ENCODE measurements at places on chromosomes 3 and 15. TPM values are rescaled to one million over a fixed set of nuclear protein-coding genes. Genes with fewer than 3 reads are reported as not detected.

DNA sequence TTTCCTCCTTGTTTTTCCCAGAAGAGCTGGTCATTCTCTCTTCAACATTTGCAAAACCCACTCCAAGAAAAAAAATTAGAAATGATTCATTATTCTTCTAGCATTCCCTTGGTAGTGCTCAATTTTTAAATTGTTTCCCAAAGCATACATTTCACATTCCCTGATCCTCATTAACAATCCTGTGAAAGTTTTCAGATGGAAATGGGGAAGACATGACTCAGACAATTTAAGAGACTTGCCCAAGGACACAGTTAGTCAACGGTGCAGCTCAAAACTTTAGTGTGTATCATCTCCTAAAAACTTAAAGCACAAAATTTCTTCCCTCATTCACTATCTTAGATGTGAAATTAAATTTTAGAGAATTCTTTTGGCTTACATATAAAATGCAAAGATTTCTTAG lies 17.1 kb upstream of the ABI3BP start:
- no peaks in the 10 kb centered on the region for H3K36me3 ChIP-seq
- no peaks in the 10 kb centered on the region for H3K27me3 ChIP-seq
- H3K4me1 ChIP-seq: no peaks in the 10 kb centered on the region
- no peak for DNase-seq
- no peak overlapping the region for H3K27ac ChIP-seq
- H3K4me3 ChIP-seq: no peak overlapping the region

DNA sequence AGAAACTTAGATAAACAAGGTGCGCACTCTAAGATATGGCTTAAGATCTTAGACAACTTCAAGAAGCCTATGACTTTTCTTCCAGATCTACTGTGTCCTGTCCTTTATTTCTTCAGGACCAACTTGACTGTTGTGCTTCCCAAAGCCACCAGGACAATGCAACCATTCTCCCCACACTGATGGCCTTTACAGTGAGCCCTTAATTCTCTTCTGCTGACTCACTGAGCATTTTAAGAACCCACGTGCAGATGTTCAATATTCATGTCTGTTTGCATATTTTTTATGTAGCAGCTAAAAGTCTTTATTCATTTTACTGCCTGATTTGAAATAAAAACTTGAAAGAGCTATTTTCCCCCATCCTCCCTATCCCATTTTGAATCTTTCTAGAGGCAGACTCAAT lies 103.3 kb upstream of the SLC2A2 start:
- no peaks in the 10 kb centered on the region for H3K4me1 ChIP-seq
- H3K36me3 ChIP-seq: peaks cover 75% of the 10 kb centered on the region
- H3K4me3 ChIP-seq: no peak overlapping the region
- H3K27ac ChIP-seq: no peak overlapping the region

The CCDC39 gene
- not detected for total RNA-seq

The ACTRT3 gene
- total RNA-seq: not detected

The ATP8B4 gene
- 0.31 TPM for total RNA-seq

- no peak overlapping the region for H3K4me3 ChIP-seq
- H3K36me3 ChIP-seq: no peaks in the 10 kb centered on the region
- H3K27ac ChIP-seq: no peak overlapping the region
Measured at GRCh38 chr3:123310741-123311140, 109.0 kb downstream of the SEC22A start.

DNA sequence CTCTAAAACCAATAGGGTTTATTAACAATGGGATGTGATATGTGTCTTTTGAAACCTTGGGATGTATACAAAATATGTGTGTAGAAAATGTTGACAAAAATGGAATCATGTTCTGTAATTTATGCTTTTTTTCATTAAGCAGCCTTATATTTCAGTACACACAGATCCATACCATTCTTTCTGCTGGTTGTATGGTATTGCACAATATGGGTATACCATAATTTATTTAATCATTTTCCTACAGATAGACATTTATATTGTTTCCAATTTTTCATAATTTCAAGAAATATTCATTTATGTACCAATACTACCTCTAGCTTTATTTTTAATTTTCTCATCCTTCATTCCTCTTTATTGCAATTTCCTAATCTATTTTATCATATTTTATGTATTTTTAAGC lies 83.5 kb downstream of the NEK10 start:
- no peak for DNase-seq
- H3K36me3 ChIP-seq: no peaks in the 10 kb centered on the region
- no peaks in the 10 kb centered on the region for H3K27me3 ChIP-seq

The RPP14 gene
- total RNA-seq: 19.7 TPM

DNA sequence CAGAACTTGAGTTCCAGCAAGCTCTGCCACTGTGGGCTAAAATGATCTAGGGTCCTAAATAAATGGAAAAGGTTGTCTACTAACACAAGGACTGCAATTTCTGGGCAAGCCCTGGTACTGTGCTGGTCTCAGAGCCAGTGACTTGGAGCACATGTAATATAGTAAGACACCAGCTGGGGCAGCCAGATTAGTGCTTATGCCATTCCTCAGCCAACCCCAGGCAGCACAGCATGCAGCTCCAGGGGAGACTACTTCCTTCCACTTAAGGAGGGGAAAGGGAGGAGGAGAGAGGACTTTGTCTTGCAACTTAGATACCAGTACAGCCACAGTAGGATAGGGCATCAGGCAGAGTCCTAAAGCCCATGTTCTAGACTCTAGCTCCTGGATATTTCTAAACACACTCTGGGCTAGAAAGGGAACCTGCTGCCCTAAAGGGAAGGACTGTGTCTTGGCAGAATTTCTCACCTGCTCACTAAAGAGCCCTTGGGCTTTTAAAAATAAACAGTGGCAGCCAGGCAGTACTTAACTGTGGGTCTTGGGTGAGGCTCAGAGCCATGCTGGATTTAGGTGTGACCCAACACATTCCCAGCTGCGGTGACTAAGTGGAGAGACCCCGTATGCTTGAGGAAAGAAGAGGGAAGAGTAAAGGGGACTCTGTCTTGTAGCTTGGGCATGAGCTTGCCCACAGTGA lies 223.7 kb upstream of the BCHE start:
- no peak overlapping the region for H3K4me3 ChIP-seq
- no peaks in the 10 kb centered on the region for H3K4me1 ChIP-seq
- H3K36me3 ChIP-seq: no peaks in the 10 kb centered on the region
- no peaks in the 10 kb centered on the region for H3K27me3 ChIP-seq
- DNase-seq: no peak

DNA sequence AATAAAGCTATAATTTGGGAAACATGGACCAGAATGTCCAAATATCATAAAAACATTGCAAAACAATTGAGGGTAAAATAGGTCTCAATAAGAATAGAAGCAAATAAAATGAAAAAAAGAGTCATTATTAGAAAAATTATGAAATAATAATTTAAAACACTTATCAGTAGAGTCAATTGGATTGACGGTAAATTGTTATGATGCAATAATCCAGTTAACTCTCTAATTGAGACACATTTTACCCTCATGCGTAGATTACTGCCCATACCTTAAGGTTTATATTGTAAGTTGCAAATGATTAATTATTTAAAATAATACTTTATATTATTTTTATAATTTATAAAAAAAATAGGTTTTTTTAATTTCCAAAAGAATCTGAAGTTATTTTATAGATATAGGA lies 73.4 kb upstream of the POU1F1 start:
- no peak overlapping the region for H3K27ac ChIP-seq
- H3K4me1 ChIP-seq: no peaks in the 10 kb centered on the region
- H3K36me3 ChIP-seq: no peaks in the 10 kb centered on the region

- no peaks in the 10 kb centered on the region for H3K4me1 ChIP-seq
- no peak overlapping the region for H3K4me3 ChIP-seq
- no peak overlapping the region for H3K27ac ChIP-seq
- H3K27me3 ChIP-seq: no peaks in the 10 kb centered on the region
- no peaks in the 10 kb centered on the region for H3K36me3 ChIP-seq
Measured at GRCh38 chr3:155646128-155646527, 98.7 kb downstream of the PLCH1 start.

DNA sequence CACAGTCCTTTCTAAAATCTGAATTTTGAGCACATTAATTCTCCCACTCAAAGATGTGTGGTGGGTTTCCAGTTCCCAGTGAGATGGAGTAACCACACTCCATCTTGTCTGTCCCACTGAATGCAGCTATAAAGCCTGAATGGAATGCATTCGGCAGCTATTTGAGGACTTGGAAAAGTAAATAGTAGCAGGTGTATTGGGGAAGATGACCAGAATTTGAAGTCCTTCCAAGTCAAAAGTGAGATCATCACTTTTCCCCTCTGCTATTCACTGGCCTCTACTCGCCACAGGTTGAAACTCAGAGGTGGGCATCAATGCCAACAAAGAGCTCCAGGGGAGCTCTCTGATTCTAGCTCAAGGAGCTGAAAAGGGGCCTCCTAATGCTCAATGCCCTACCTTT lies 8.1 kb upstream of the GNB5 start:
- H3K4me3 ChIP-seq: no peak overlapping the region
- no peaks in the 10 kb centered on the region for H3K27me3 ChIP-seq
- DNase-seq: no peak

The GALNT15 gene
- not detected for total RNA-seq

GRCh38 chr3:66099541-66100065 lies 60.9 kb upstream of the MAGI1 start:
- no peak for DNase-seq
- H3K27me3 ChIP-seq: no peaks in the 10 kb centered on the region
- H3K4me1 ChIP-seq: no peaks in the 10 kb centered on the region
- H3K36me3 ChIP-seq: no peaks in the 10 kb centered on the region

The NOX5 gene
- not detected for total RNA-seq

DNA sequence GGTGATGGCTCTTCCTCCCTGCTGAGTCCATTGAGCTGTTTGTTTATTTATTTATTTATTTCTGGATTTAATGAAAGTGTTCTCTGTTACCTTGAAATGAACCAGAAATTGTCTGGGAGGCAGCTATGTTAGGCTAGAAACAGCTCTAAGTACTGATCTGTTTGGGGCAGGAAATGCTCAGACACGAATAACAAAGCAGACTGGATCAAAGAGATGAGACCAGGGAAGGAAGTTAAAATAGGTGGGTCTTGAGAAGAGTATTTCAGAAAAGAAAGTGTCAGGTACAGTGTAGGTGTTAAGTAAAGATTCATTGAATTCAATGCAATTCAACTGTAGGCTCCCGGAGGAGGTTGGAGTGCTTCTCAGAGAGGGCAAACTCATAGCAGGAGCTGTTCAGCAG lies 173.3 kb downstream of the IL20RB start:
- no peak for DNase-seq
- no peak overlapping the region for H3K27ac ChIP-seq
- no peak overlapping the region for H3K4me3 ChIP-seq
- H3K36me3 ChIP-seq: no peaks in the 10 kb centered on the region
- peaks cover 5% of the 10 kb centered on the region for H3K4me1 ChIP-seq

- no peaks in the 10 kb centered on the region for H3K36me3 ChIP-seq
- H3K27ac ChIP-seq: no peak overlapping the region
- H3K4me1 ChIP-seq: no peaks in the 10 kb centered on the region
- DNase-seq: no peak
- H3K27me3 ChIP-seq: no peaks in the 10 kb centered on the region
Measured at GRCh38 chr3:79268422-79268821, 499.4 kb downstream of the ROBO1 start.

- no peak overlapping the region for H3K4me3 ChIP-seq
- H3K36me3 ChIP-seq: peaks cover 5% of the 10 kb centered on the region
- no peaks in the 10 kb centered on the region for H3K27me3 ChIP-seq
- no peak for DNase-seq
- no peaks in the 10 kb centered on the region for H3K4me1 ChIP-seq
- H3K27ac ChIP-seq: no peak overlapping the region
Measured at GRCh38 chr3:99845331-99845730, 27.7 kb downstream of the CMSS1 start.

DNA sequence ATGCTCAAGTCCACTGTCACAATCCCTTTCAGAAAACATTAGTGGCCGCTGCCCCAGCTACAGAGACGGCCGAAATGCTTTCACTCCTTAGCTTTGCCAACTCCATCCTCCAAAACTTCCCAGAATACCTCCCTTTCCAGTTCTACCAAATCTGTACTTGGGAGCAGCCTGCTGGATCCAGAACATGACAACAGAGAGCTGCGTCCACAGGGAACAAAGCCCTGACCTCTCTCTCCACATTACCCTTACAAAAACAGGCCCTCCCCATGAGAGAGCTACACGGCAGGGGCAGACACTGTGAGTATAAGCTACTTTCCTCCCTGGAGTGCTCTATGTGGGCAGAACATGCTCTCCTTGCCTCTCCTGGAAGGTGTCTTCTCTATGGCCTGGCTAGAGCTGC lies 6.3 kb downstream of the RBM15B start:
- H3K27ac ChIP-seq: no peak overlapping the region
- DNase-seq: no peak
- H3K4me1 ChIP-seq: peaks cover 50% of the 10 kb centered on the region
- H3K27me3 ChIP-seq: no peaks in the 10 kb centered on the region

The DISP2 gene
- total RNA-seq: 0.03 TPM

DNA sequence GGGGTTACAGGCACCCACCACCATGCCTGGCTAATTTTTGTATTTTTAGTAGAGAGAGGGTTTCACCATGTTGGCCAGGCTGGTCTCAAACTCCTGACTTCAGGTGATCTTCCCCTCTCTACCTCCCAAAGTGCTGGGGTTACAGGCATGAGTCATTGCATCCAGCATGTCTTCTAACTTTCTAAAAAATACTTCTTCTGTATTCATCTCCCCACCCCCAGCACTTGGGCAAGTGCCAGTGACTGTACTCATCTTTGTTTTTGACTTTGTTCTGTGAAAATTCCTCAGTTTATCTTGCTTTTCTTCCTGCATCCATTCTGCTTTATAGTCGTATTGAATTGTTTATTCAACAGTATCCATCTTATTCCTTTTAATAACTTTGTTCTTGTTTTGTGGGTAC lies 47.6 kb downstream of the ARIH1 start:
- DNase-seq: no peak
- H3K27ac ChIP-seq: no peak overlapping the region
- H3K4me1 ChIP-seq: no peaks in the 10 kb centered on the region
- peaks cover 20% of the 10 kb centered on the region for H3K36me3 ChIP-seq
- no peaks in the 10 kb centered on the region for H3K27me3 ChIP-seq
- H3K4me3 ChIP-seq: no peak overlapping the region

DNA sequence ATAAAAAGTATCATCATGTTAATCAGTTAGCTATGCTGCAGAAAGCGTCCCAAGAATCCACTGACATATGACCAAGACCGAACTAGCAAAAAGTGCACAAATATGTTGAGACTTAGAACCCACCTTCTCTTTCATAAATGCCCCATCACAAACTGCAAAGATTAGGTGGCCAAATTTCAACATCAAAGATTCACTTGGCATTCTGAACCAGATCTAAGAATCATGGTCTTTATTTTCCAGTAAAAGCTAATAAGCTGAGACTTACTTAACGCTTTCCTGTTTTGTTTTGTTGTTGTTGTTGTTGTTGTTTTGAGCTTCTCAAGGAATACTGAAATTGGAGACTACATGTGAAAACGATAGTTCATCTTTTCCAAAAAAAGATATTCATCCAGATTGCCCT lies 62.4 kb downstream of the ZBTB20 start:
- no peaks in the 10 kb centered on the region for H3K4me1 ChIP-seq
- H3K36me3 ChIP-seq: no peaks in the 10 kb centered on the region
- H3K4me3 ChIP-seq: no peak overlapping the region
- H3K27ac ChIP-seq: no peak overlapping the region
- DNase-seq: no peak
- no peaks in the 10 kb centered on the region for H3K27me3 ChIP-seq

GRCh38 chr15:85326291-85326690 lies 54.1 kb upstream of the AKAP13 start:
- no peaks in the 10 kb centered on the region for H3K27me3 ChIP-seq
- peaks cover 20% of the 10 kb centered on the region for H3K4me1 ChIP-seq
- H3K36me3 ChIP-seq: no peaks in the 10 kb centered on the region
- no peak for DNase-seq
